ENCODE measurements at places on chromosomes 6 and 20.

DNA sequence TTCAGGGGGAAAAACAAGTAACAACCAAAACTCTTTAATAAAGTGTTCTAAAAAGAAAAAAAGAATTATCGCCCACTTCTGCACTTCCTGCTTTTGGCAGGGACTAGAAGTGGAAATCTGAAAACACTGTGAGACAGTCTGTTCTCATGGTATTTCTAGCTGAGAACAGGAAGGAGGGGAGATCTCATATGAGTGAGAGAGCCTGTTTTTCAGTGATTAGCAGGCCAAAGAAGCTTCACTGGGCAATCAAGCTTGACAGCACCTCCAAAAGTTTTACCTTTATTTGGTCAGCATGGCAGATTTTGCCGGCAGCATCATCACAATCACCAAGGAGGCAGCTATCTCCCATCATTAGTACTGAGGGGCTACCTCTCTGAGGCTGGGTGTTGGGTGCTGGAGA is 79.5 kb upstream of the ATXN1 start:
- no peak for DNase-seq

DNA sequence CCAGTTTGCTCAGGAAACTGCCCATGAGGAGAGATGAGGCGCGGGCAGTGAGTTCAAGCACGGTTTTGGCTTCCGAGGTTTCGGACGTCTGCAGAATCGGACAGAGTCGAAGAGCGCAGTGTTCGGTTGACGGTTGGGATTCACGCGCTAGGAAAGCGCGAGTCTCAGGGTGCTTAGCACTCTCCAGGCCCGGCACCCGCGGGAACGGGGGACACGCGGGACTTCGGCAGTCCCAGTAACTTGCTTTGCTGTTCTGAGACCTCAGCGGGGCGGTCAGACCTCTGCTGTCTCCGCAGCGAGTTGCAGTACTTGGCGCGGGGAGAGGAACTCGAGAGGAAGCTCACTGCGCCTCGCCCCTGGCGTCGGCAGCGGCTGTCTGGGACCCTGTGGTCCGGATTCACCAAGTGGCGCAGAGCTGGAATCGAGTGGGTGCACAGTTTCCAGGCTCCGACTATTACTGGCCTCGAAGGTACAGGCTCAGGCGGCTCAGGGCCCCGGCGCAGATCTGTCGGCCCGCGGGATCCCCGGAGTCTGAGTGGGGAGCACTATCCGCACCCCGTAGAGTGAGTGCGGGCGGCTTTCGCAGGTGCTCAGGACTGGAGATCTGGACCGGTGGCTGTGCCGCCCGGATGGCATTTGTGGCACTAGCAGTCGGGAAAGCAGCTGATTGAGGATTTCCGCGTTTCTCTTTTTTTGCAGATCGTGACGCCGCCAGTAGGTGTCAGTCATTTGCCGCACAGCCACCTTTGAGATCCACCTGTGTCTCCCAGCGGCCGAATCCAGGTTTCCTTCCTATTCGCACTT is at the start of gene POM121L2:
TSS of gene POM121L2 (minus strand) at position 128 of the 804 bp plus-strand sequence. CDS start at position 25, 103 bp downstream.
- peak; percentile 57 for DNase-seq

DNA sequence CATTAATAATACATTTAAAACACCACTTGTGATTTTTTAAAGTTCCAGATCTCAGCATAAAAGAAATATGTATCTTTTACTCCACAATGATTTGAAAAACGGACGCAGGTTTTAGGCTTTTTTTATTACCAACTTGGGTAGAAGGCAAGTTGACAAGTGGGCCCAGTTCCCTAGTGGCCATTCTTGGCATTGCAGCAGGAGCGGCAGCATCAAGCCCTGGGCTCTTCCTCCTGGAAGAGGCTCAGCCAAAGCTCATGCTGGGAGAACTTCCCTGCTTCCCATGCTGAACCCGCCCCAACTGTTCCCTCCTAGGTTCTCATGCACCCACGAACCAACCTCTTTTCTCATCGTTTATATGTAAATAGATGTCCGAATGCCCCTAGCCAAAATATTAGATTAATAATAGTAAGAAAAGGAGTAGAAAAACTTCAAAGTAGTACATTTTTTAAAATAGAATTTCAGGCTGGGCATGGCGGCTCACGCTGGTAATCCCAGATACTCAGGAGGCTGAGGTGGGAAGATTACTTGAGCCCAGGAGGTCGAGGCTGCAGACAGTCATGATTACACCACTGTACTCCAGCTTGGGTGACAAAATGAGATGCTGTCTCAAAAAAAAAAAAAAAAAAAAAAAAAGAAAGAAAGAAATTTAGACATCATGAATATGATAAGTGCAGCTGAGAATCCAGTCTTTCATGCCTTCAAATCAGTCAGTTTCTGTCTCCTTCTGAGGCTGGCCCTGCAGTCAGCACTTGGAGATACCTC is 18.2 kb upstream of the MYB start:
- no peak for DNase-seq

DNA sequence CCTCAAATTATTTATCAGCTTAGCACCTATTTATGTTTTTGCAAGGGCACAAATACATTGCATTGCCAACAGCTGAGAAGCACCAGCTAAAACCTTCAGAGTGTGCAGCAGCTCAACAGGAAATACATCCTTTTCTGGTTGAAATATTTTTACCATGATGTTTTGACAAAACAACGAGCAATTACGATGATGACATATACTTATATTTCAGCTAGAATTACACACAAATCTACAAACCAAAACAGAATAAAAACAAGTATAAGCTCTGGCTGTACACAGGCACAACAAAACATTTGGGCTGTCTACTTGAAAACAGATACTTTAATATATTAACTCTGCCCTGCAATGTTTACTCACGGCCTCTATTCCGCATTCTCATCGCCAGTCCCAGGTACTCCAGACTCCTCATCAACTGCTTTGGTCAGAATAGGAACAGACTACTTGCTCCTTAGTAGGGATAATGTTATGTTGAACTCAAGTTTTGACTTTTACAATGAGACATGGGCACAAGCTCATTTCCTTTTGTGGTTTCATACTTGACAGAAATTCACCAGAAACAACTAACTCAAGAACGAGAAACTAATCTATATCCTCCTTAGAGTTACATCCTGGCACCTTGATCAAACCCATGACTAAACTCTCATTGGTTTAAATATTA is 377.6 kb downstream of the ESR1 start:
- DNase-seq = no peak

- no peak for DNase-seq
Observed at GRCh38 chr20:58749098-58749769, 56.6 kb downstream of the NPEPL1 start.

DNA sequence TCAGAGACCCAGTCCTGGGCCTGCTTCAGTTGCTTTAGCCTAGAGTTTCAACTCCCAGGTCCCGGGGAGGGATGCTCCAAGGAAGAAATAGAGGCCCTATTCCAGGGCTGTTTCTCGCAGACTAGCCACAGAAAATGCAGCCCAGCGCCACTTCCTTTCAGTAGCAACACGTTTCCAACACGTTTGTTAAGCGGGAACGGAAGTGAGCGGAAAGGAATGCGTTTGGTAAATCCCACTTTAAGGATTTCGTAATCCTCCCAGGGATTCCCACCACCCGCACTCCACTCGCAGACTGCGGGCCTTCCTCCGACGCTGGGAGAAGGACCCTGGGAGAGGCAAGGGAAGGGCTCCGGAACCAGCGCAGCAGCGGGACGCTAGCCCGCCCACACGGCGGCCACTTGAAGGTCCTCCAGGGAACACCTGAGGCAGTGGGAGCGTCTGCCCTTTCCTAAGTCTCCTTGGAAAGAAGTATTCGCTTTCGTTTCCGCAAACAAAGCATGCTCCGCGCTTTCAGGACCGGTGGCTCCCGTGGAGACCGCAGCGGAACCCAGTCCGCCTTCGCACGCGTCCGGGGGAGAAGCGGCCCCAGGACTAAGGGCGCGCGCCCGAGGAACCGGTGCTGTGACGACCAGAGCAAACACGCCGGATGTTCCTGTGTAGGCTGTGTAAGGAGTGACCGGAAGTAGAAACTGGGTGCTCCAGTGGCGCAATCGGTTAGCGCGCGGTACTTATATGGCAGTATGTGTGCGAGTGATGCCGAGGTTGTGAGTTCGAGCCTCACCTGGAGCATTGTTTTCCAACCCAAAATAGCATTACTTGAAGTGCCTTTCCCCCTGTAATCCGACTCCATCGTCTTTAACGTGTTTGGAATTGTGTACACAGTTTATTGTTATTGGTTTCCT is 227.6 kb upstream of the PRSS16 start:
- peak; percentile 73 for DNase-seq

DNA sequence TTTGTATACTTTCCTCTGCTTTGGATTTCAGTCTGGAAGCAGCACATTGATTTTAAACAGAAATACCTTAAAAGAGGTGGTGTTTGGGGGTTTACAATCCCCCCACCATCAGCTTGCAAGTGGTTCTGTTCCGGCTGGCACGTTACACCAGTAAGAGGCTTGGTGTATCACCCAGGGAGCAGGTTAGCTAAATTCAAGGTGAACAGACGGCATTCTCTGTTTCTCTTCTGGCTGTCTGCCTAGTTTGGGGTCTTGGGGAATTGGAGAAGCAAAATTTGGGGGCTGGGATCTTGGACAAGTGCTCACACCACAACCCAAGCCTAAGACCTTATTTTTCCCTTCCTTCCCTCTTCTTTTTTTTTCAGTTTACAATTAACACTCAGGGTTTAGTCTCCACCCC is 7.5 kb upstream of the APCDD1L start:
- no peak for DNase-seq
